WERI-Rb-1 (cell line): ENCODE measurements at places on chromosomes 6 and 20.

- DNase-seq = peak; percentile 52
Observed at GRCh38 chr6:39217177-39217864, 12.0 kb downstream of the KCNK5 start.

- no peak for DNase-seq
Observed at GRCh38 chr6:104768906-104769305, 90.8 kb downstream of the HACE1 start.

DNA sequence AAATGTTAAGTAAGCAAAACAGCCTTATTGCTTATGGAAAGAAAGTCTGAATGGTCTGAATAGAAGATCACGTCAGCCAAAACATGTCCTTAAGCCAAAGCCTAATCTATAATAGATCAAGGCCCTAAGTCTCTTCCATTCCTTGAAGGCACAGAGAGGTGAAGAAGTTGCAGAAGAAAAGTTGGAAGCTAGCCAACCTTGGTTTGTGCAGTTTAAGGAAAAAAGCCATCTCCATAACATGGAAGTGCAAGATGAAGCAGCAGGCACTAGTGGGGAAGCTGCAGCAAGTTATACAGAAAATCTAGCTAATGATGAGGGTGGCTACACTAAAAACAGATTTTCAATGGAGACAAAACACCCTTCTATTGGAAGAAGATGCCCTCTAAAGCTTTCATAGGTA, 29.1 kb downstream of the LRRN4 start:
- no peak for DNase-seq

GRCh38 chr6:117494694-117495318, 12.3 kb downstream of the DCBLD1 start:
- DNase-seq = no peak

DNA sequence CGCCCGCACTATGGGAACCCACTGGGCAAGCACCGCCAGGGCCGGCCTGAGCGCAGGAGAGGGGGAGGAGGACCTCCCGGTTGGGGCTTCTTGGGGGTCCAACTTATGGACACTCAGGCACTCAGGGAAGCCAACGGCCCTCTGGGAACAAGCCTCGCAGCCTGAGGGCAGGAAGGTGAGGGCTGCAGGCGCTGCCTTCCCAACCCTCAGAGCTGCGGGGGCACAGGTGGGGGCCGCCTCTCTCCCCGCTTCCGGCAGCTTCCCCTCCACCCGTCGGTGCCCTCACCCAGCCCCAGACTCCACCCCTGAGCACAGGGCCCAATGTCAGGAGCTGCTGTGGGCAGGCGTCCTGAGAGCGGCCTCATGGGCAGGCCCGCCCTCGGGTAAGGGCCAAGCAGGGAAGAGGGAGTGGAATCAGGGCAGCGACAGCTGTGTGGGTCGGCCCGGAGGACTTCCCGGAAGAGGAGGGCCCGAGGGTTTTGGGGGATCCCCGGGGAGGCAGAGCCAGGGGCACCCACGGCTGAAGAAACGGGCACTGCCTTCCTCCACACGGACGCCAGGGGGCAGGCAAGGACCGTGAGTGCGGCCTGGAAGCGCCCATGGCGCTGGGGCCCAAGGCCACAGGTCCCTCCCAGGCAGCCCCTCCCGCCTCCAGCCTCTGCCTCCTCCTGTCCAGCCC, 488 bp upstream of the PTK6 start:
- peak; percentile 92 for DNase-seq

- DNase-seq = no peak
Observed at GRCh38 chr6:14880677-14881076, 365.2 kb upstream of the JARID2 start.

- DNase-seq = no peak
Observed at GRCh38 chr6:139699335-139699734, 324.9 kb upstream of the CITED2 start.

- no peak for DNase-seq
Observed at GRCh38 chr6:170375661-170376060, 69.1 kb downstream of the FAM120B start.

DNA sequence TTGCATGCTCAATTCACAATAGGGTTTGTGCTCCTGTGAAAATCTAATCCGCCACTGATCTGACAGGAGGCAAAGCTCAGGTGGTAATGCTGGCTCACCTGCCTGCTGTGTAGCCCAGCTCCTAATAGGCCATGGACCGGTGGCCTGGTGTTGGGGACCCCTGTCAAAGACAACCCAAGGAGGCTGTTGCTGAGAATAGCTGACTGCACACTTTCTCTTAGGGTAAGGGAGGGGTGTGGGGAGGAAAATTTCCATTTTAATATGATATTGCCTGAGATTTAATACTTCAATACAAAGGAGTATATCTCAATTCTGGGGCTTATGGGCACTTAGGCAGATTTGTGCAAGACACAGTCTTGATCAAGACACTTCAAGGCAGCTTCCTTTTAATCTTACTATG, 105.8 kb downstream of the ALDH8A1 start:
- DNase-seq = no peak

- peak; percentile 79 for DNase-seq
Observed at GRCh38 chr20:3407040-3407770, at the start of gene DNAAF9. Gene DNAAF9 (minus strand): TSS chr20:3407669. CDS start chr20:3407557, 112 bp downstream.

- no peak for DNase-seq
Observed at GRCh38 chr6:111231090-111231459, 143.8 kb downstream of the SLC16A10 start.

DNA sequence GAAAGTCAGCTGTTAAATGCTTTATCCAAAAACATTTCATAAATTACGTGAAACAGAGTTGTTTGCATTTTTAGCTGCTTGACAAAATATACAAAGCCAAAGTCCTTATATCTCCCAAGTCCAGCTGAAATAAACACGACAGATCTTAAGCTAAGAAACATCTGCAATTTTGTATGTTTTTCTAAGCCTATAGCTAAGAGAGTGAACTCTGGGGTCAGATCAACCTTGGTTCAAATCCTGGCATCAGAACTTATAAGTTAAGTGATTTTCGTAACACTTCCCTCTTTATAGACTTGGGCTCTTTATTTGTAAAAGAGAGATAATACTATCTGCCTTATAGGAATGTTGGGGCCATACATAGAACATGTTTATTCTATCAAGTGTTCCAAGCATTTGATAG, 176.7 kb downstream of the PTPRK start:
- no peak for DNase-seq

- no peak for DNase-seq
Observed at GRCh38 chr6:33845031-33845745, 41.4 kb upstream of the MLN start.

DNA sequence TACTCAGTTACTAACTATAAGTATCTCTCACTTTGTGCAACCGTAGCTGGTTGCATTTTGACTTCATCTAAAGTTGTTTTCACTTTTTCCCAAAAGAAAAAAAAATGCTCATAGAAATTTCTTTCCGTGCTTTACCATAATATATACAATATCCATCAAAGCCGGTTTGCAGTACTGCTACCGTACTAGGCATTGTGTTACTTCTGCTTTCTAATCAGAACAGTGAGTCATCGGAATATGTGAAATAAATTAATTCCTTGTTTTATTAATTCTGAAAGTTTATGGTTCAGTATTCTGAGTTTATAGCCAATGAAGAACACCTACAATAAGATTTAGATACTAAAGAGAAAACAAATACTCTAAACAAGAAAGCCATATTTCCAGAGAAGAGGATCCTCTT, 72.5 kb downstream of the TNFRSF21 start:
- no peak for DNase-seq

DNA sequence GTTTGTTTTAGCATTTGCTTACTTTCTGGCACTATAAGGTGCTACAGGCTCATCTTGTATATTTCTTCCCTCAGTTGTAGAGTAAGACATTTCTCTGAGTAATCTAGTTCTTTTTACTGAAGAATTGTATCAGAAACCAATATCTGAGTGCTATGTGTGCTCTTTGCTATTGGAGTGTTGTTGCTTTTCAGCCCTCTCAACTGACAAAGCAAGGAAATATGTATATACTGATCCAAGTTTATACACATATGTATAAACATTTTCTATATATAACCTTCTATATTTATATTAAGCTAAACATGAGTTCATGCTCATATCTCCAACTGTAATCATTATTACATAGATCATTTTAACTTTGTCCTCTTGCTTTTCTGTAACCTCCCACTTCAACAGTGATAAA, 405.7 kb downstream of the RFPL4B start:
- DNase-seq = no peak

DNA sequence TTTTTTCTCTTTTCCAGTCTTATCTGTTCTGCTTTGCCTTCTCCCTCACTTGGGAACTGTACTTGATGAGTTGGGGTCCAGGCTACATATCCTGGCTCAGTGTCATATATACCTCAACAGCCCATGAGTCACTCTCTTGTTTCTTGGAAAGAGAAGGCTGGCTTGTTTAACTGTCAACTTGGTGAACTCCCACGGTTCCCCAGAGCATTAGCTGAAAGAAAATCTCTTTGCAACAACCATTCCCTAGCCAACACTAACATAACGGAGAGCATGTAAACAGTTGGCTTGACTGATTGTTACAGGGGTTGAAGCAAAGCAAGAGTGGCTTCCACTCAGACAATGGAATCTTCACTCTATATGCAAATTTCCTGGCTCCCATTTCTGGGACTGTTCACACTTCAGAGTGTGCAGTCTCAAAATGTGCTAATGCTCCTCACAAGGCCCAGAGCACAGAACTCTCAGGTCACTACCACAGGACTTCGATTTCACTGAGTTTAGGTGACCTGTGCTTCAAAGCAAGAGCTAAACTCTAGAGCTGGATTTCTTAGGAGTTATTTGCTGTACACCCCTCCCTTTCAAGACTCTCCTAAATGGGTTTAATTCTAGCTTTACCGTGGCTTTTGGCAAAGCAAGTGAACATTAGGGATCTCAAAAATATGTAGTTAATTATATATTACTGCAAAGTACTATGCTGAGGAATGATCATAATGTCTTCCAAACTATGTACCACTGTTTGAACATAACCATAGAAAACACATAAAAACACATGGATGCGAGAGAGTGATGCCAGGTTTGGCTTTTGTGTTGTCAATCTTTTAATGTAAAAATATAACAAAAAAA, 609.8 kb downstream of the RFPL4B start:
- no peak for DNase-seq

GRCh38 chr20:62732842-62733525, 24.3 kb downstream of the NTSR1 start:
- DNase-seq = peak; percentile 6

- DNase-seq = no peak
Observed at GRCh38 chr6:46302176-46302575, 131.4 kb upstream of the ENPP5 start.

- peak; percentile 64 for DNase-seq
Observed at GRCh38 chr6:124962639-124963415, 590 bp downstream of the RNF217 start.

- no peak for DNase-seq
Observed at GRCh38 chr6:166540631-166541331, 45.7 kb downstream of the RAMACL start.

GRCh38 chr20:1255675-1256074, 10.4 kb upstream of the SNPH start:
- no peak for DNase-seq

DNA sequence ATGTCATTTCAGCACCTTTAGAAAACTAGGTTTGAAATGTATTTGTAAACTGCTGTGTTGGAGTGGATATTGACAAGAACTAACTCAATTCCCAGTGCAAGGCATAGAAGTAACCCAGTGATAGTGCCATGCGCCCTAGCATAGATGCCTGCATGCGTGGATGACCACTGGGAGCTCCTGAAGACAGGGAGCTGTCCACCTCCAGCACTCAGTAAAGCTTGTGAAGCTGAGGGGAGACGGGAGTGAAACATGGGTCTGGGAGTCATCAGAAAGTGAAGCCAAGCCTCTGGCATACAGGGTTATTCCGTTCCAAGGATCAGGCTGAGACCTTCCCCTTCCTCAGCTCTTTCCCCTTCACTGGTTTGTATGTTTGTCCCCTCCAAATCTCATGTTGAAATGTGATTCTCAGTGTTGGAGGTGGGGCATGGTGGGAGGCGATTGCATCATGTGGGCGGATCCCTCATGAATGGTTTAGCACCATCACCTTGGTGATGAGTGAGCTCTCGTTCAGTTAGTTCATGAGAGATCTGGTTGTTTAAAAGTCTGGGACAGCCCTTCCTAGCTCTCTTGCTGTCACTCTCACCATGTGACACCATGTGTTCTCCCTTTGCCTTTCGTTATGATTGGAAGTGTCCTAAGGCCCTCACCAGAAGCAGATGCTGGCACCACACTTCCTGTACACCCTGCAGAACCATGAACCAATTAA, 146.5 kb upstream of the FERMT1 start:
- DNase-seq = no peak

DNA sequence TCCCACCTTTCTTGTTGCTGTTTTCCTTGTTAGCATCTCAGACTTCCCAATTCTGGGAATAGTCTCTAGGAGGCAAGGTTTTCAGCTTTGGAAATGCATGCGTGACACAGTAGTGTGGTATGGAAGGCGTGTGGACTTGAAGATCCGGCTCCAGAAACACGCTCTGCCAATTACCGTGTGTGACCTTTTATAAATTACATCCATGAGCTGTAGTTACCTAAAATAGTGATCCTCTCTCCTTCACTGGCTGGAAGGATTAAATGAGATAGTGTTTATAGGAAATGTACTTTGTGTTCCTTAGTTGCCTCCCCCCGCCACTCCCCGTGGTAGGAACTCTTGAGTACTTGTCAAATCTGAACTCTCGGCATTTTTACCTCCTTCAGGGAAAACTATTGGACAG, 13.0 kb downstream of the E2F3 start:
- no peak for DNase-seq

- DNase-seq = no peak
Observed at GRCh38 chr20:15047042-15047441, 709.6 kb upstream of the FLRT3 start.

DNA sequence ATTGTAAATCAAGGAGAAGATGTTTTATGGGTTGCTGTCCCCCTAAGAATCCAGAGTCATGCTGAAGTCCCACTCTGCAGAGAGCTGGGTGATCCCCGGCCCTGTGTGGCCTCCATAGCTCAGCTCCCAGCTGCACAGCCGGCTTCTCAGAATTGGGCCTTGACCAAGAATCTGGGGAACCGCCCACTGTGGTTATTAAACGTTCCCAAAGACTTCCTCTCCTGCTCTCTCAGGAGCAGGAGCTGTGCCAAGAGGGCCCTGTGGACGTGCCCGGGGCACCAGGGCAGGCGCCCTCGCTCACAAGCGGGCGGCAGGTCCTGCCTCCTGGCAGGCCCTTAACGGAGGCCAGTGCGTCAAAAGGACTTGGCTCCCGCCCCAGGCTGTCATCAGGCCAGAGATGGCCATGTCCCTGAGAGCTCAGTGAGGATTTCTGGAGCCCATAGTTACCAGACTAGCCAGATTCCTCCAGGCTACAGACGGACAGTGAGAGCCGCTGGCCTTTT, 30.4 kb downstream of the ZC3H12D start:
- DNase-seq = no peak

DNA sequence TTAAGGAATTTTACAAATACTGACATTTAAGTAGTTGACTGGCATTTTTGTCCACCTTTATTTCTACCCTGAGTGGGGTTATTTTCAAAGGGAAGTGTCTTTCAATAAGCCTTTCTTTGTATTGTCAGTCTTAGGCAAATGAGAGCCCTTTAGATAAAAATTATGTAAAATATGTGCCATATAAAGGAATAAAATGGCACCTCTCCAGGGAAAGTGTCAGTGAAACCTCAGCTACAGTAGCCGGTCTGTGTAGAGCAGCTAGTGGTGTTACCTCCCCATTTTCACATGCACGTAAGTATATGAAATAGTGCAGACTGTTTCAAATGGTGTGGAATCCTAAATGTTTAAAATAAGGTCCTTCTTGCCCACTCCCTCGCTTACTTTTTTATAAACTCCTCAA, 5.0 kb downstream of the FAM217B start:
- no peak for DNase-seq

- no peak for DNase-seq
Observed at GRCh38 chr6:137229075-137229759, 10.0 kb upstream of the IFNGR1 start.

- DNase-seq = no peak
Observed at GRCh38 chr6:137550535-137550934, 56.3 kb upstream of the OLIG3 start.

- no peak for DNase-seq
Observed at GRCh38 chr6:7728855-7729590, 3.1 kb downstream of the BMP6 start.
